ENCODE measurements at places on chromosomes 1 and 21.

DNA sequence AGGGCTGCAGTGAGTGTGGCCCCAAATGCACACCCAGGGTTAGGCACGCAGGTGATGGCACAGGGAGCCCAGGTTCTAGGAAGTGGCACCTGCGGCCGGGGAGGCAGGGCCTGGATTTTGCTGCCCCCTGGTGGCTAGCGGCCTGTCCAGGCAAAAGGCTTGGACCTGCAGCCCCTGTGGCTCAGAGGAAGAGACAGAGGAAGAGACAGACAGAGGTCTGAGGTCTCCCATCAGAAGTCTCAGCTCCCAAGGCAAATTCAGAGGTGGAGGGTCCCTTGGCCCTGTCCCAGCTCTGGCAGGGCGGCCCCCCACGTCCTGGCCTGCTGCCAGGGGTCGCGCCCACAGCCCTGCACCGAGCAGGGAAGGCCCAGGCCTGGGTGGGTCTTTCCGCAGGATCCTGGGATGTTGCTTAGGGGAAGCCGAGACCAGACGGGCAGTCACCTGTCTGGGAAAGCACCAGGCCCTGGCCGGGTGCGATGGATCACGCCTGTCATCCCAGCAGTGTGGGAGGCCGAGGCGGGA lies 8.0 kb upstream of the TNFRSF14 start:
- peak; percentile 62 for DNase-seq

DNA sequence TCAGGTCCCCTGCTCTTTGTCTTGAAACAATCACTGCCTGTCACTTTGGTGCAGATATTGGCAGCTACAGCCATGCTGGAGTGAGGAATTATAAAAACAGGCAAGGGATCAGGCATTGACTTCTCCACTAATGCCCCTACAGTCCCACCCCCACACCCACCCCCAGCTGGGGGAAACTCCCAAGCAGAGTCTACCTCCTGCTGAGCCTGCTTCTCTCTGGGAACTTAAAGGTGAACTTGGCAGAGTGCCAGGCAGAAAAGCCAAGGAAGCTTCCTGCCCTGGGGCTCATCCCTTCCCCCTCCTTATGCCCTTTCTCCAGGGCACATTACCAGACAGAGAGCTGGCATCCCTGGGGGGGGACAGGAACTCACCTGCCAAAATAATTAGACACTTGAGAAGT lies 6.7 kb downstream of the NCMAP start:
- DNase-seq, result no peak

- DNase-seq, result no peak
Measured at GRCh38 chr1:58391514-58391913, 155.0 kb downstream of the OMA1 start.

GRCh38 chr1:52511439-52511838 lies 41.5 kb downstream of the TUT4 start:
- no peak for DNase-seq

GRCh38 chr1:197619008-197619640 lies 156.2 kb downstream of the DENND1B start:
- DNase-seq, result no peak

GRCh38 chr1:56024155-56024554 lies 555.2 kb downstream of the PLPP3 start:
- no peak for DNase-seq

- no peak for DNase-seq
Measured at GRCh38 chr21:37253991-37254390, 13.1 kb downstream of the VPS26C start.

- DNase-seq, result no peak
Measured at GRCh38 chr1:150559656-150560010, 10.4 kb downstream of the ADAMTSL4 start.

GRCh38 chr1:230715510-230715909 lies 1.6 kb upstream of the AGT start:
- no peak for DNase-seq

DNA sequence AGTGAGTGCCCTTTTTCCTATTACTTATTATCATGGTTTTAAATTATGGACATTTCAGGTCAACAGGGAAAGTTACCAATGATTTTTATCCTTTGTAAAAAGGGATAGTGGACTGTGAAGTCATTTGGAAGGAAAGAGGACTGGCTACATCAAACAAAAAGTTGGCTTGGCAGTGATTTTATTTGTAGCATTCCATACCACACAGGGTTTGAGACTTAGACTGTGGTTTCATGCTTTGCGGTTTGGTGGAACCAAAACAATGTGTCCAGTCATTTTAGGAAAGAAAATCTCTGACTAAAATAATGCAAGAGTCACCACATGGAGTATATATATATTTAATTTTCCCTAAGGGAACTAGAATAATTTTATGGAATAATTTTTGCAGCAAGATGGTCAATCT lies 239.5 kb downstream of the HMCN1 start:
- no peak for DNase-seq

GRCh38 chr1:5705751-5706150 lies 286.5 kb downstream of the NPHP4 start:
- no peak for DNase-seq

GRCh38 chr1:88897070-88897730 lies 5.8 kb upstream of the GTF2B start:
- DNase-seq, result no peak

- no peak for DNase-seq
Measured at GRCh38 chr1:204618148-204618760, 67.3 kb downstream of the LRRN2 start.

- no peak for DNase-seq
Measured at GRCh38 chr1:116763787-116764465, 9.7 kb downstream of the CD2 start.

- DNase-seq, result no peak
Measured at GRCh38 chr1:47235241-47235681, 3.2 kb upstream of the TAL1 start.

DNA sequence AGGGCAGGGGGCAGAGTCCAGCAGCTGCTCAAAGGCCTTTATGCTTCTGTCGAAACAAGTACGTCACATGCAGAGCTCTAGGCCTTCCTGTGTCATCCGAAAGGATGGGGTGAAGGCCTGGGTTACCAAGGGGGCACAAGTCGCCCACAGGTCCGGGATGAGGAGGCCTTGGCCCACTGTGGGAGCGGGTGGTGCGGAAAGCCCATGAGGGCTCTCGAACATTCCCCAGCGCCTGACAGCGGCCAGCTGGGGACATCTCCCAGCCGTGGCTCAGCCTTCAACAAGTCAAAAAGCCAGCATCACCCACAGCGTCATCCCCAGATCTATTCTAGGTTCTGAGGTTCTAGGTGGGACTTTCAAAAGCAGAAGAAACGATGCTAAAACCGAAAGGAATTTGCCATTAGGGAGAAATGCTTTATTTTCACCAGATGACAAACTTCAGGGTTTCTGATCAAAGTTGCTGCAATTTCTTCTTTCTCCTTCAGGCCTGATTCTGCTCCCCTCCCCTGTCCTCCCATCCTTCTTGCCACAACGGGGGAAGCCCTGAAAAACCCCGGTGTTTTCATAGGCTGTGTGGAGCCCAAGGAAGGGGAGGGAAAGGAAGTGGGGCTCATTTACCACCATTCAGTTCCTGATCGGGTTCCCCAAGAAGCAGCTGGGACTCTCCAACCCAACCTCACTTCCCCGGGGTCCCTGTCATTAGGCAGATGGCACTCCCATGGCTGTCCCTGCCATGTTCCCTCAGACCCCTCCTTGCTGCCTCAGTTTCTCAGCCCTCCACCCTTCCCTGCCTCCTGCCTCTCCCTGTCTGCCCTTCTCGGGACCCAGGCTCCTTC lies 17.6 kb downstream of the GPR137B start:
- DNase-seq, result no peak

DNA sequence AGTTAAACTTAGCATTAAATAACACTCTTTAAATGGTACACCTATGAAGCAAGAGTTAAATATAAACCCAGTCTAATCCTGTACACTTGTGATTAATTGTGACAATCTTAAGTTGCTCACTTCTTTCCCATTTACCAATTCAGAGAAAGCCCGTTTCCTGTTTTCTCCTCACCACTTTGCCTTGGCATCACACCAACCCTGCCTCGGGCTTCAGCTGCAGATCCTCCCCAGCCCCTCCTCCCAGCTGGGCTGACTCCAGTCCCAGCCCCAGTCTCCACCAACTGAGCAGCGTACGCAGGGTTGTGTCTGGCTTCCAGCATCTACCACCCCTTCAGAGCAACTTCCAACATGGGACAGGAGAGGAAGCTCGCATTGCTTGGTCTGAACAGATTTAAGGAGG lies 4.1 kb downstream of the PYCR2 start:
- DNase-seq, result no peak

DNA sequence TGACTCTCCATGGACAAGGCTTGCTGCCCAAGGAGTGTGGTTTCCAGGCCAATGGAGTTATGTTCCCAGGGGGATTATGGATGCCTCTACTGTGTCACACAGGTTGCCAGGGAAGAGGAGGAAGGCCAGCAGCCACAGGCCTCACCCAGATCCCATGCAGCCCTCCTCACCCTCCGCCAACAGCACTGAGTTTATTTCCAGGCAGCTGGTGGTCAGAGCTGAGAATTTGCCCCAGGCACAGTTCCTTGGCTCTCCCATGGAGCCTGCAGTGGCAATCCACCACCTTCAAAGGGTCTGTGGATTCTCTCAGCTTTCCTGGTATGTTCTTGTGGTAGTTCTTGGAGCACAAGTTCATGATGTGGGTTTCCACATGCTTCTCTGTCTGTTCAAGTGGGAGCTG lies 79.2 kb downstream of the NTNG1 start:
- no peak for DNase-seq

DNA sequence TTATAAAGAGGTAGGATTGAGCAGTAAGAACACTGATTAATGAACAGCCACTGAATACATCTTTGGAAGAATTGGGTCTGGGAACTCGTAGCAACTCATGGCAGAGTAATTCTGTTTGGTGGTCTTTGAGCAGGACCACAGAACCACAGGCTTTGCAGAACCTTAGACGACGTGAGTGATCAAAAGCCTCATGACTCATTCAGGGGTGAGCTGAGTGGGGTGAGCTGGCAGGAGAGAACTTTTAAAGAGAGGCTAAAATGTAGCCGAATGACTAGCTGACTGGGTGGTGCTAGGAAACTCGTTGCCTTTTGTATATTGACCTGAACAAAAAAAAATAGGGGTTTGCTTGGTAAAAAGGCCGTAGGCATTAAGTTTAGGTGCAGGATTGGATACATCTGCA lies 313.8 kb downstream of the TGFB2 start:
- DNase-seq, result no peak

All from activated naive CD4-positive, alpha-beta T cell (primary cell).